CD4-positive, alpha-beta T cell treated with Interferon alpha-2 for 1 hour (primary cell): ENCODE measurements at places on chromosomes 2 and 18.
A peak's percentile ranks its signal among the peaks of the same experiment; 100 is the strongest.

DNA sequence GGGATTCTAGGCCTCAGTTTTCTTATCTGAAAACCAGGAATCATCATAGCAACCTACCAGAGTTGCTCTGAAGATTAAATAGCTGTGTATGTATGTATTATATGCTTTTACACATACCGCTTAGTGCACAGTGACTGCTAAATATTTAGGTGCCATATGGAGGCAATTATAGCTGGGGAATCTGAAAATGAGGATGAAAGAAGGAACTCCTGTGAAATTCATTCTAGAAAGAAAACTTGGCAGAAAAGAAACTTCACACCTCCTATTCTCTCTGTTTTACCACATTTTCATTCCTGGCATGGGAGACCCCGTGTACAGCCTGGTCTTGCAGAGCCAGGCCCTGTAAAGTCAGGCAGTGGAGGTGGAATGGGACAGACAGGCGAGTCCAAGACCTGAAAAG, 862.4 kb downstream of the CNTNAP5 start:
- no peak for DNase-seq

GRCh38 chr18:12076424-12077140, 17.1 kb upstream of the ANKRD62 start:
- DNase-seq, result no peak

- DNase-seq, result no peak
Measured at GRCh38 chr18:34352385-34353163, 127.9 kb upstream of the NOL4 start.

GRCh38 chr2:46950314-46950713, 34.7 kb upstream of the MCFD2 start:
- DNase-seq, result no peak

- DNase-seq, result no peak
Measured at GRCh38 chr2:7825591-7826312, 856.1 kb upstream of the ID2 start.

GRCh38 chr2:68653538-68653982, 10.2 kb downstream of the PROKR1 start:
- peak; percentile 47 for DNase-seq

- no peak for DNase-seq
Measured at GRCh38 chr2:176636401-176636800, 367.2 kb downstream of the MTX2 start.

DNA sequence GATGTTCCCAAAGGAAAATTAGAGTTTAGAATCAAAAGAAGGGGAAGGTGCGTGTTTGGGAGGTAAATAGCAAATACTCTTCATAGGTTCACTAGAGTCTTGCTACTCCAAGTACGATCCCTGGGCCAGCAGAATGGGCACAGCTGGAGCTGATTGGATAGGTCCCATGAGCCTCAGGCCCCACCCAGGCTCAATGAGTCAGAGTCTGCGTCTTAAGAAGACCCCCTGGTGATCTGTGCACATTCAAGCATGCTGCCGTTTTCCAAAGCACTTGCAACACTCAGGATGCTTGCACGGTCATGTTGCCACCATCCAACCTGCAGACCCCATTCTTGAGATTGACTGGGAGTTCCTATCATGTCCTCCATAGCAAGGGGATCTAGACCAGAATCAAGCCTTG, 40.5 kb downstream of the ABCG8 start:
- DNase-seq, result no peak

DNA sequence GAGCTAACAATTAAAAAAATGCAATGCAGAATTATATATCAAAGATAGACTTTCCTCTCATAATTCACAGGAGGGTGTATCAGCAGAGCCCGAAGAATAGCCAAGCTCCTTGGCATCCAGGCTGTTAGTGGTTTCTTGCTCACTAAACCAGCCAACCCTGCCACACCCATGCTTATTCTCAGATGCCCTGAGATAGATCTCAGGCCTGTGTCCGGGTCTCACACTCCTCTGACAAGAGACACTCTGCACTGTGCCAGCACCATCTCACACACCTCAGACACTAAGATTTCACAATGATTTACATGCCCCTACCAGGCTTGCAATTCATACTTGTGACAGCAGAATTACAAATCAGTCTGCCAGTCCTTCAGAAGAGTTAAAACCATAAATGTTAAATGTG, 64.5 kb downstream of the OSBPL1A start:
- no peak for DNase-seq
